ENCODE measurements at places on chromosomes 6 and 20.

DNA sequence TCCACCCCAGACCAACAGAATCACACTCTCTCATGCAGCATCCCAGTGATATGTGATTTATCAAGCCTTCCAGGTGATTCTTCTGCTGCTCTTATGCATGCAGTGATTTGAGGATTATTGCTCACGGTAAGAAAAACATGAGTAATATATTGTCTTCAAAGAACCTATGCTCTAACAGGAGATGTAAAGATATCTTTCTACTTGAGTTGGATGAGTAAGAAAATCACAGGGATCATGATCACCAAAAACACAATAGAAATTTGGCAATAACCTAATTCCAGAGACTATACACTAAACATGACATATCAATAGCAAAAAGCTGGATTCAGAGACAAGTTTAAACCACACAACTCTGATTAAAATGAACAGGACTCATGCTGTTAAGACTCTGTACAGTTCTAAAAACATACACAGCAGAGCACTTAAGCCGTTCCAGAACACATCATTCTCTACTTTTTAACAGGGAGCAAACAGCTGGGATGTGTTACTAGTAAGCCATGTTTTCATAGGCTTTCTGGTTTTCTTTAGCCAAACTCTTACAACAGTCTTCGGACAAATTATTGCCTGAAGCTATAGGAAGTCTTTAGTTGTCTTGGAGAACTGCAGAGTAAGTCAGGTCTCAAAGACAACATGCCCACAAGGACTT is 568.6 kb downstream of the HAO1 start:
- no peak for DNase-seq

DNA sequence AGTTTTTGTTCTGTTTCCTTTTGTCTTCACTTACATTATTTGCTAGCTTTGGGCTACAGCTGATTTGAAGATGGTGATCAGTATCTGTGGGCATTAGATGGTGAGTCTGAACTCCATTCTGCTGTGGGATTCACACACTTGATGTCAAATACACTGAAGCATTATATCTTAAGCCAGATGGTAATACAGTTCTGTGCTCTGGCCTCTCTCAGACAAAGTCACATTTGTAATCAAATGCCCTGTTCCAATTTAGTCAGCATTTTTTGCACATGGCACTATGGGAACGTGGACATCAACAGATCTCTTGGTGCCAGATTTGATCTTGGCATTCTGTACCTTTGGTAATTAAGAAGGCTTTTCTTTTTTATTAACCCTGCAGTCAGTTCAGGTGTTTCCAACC is 56.0 kb downstream of the SASH1 start:
- DNase-seq = no peak

- DNase-seq = no peak
Observed at GRCh38 chr6:42083530-42083929, 33.2 kb downstream of the TAF8 start.

DNA sequence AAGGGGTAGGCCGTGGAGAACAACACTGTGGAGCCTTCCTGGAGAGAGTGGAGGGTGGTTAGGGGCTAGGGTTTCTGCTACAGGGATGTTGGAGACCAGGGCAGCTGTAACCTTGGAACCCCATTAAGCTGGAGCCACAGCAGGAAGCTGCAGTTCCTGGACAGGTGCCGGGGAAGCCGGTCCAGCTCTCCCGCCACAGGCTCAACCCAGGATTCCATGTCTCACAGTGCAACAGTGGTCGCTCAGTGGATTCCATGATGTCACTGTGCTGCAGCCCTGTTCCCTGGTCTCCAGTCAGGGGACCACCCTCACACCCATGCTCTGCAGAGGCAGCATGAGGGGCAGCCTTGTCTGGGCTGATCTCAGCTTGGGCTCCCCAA is 264.6 kb upstream of the CDYL start:
- no peak for DNase-seq

DNA sequence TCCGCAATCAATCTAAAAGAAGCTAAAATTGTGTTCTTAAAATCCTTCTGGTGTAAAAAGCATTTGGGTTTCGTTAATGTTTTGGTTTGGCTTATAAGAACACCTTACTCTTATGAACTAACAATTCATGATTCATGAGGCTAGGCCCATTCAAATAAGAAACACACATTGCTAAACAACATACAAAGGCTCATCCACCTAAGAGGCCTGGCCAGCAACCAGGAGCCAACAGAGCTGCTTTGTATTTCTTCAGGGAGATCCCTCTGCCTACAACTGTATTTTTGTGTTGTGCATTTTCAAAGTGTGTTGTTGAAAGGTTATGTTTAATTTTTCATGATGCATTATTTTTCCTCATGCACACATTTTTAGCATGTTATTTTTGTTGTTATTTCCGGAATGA is 98.6 kb downstream of the PTPRK start:
- no peak for DNase-seq

GRCh38 chr6:121408321-121408720 is 27.1 kb upstream of the GJA1 start:
- no peak for DNase-seq

GRCh38 chr20:50388733-50389437 is 121.3 kb upstream of the PTPN1 start:
- no peak for DNase-seq

- no peak for DNase-seq
Observed at GRCh38 chr20:59422872-59423544, 122.6 kb downstream of the EDN3 start.

DNA sequence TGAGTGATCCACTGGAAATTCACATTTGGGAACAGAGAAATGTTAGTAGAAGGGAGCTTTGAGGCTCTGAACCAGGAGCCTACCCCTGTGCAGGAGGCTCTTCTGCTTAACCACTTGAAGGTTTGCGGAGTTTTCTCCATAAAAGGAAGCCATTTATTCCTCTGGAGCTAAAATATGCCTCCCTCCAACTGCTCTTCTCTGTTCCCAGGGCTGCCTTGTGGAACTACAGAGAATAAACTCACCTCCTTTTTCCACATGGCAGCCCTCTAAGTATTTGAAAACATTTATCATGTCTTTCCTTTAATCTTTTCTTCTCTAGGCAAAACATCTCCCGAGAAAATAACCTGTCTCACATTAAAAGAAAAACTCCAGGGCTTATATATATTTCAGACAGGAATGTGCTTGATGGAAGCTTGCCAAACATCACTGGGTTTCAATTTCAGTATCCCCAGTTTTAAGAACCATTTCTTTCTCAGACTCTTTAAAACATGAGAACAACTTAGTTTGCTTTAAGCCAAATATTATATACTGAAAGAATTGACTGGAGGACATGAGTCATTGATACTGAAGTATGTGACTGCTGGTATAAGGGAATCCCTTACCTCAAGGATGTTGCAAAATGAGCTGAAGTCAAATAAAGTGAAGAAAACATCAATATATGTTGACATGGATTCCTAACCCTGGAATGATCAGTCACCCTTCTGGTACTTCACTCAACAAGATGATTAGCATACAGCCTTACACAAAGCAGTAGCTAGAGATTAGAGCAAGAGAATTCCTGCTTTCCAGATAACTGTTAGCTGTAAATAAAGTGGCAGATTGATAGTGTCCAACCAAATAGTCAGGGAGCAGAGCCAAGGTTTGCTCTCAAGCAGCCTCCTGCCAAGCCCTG is 74.0 kb downstream of the ZBTB2 start:
- no peak for DNase-seq

DNA sequence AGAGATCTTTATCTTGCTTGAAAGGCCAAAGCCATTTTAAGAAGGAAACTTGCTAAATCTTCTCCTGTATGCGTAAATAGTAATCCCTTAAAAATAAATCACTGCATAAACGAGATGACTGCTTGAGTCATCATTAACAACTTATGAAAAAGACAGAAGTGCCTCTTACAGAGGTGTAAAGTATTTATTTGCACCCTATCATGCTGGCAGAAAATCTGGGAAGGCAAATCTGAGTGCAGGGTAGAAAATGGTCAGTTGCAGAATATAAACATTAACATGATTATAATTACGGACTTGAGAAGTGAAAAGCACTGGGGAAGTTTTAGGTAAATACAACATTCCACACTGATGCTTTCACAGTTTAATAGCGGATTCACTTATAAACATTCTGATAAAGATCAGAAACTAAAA is 67.5 kb upstream of the FBXO30 start:
- DNase-seq = no peak

DNA sequence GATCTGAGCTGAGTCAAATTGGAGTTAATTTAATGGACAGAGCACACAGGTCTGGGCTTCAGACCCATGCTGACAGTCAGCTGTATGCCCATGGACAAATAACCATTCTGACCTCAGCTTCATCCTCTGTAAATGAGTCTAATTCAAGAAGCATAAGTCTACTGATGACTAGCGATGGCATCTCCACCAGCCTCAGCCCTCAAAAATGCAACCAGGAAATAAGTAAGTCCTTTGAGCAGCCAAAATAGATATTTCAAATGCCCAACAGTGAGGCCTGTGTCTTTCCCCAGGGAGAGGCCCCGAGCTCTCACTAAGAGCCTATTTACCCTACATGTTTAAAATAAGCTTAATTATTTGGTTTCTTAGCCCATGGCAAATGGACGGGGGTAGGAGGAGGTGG is 114.2 kb upstream of the MTHFD1L start:
- no peak for DNase-seq

DNA sequence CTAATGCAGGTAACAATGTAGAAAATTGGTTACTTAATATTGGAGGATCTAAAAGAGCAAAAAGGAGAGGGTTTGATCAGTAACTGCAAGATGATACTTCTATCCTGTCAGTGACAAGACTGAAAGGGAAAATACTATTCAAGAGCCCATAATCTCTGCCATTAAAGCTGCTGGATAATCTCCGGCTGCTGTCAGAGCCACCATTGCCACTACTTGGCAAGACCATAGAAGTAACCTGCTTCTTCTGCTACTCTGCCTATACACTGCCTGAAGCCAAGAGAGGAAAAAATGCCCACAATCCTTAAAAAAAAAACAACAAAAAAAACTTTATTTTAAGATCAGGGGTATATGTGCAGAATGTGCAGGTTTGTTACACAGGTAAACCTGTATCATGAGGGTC is 386.5 kb upstream of the ID4 start:
- DNase-seq = no peak

DNA sequence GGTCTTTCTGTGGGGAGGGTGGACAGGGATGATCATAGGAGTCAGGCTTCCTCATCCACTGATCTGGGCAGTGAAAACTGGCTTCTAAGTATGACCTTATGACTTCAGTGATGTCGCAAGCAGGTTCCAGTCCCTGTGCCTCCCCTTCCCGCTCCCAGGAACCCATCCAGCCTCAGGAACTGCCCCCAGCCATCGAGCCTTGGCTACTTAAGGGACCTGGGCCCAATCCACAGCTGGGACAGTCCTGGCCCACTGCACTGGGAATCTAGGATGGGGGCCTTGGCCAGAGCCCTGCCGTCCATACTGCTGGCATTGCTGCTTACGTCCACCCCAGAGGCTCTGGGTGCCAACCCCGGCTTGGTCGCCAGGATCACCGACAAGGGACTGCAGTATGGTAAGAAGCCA is at the start of gene LBP:
Gene LBP (plus strand): TSS at position 236 of the 405 bp plus-strand sequence. CDS start 35 bp downstream, at position 271.
- DNase-seq = no peak

- DNase-seq = no peak
Observed at GRCh38 chr20:10376270-10377075, 57.5 kb downstream of the MKKS start.
